ENCODE measurements at places on chromosomes 2 and 18. TPM values are rescaled to one million over a fixed set of nuclear protein-coding genes. Genes with fewer than 3 reads are reported as not detected.

Gene CGREF1
- total RNA-seq = 0.37 TPM

Gene ATP6V1C2
- not detected for total RNA-seq

GRCh38 chr2:43519643-43520221, 76.1 kb downstream of the THADA start:
- peak overlapping the region; percentile 67 for H3K27ac ChIP-seq
- H3K27me3 ChIP-seq = no peaks in the 10 kb centered on the region
- peaks cover 11% of the 10 kb centered on the region for H3K4me1 ChIP-seq
- no peak overlapping the region for H3K4me3 ChIP-seq

DNA sequence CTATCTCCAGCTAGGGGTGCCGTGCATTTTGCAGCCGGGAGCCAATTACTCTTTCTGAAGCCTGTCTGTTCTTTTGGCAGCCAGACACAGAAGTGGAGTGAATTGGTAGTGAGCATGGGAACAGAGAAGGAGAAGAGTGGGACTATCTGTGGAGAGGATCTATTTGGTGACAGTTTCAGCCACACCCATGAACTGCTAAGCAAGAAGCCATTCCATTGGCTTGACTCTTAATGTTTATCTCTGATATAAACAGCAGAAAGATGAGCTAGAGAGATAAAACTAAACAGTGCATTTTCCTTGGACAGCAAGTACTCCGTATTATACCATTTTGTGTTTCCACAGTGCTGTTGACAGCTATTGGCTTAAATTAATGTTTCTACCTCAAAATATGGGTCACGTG, 259.6 kb upstream of the THUMPD2 start:
- no peaks in the 10 kb centered on the region for H3K27me3 ChIP-seq
- H3K4me3 ChIP-seq = no peak overlapping the region
- DNase-seq = no peak
- no peaks in the 10 kb centered on the region for H3K36me3 ChIP-seq

DNA sequence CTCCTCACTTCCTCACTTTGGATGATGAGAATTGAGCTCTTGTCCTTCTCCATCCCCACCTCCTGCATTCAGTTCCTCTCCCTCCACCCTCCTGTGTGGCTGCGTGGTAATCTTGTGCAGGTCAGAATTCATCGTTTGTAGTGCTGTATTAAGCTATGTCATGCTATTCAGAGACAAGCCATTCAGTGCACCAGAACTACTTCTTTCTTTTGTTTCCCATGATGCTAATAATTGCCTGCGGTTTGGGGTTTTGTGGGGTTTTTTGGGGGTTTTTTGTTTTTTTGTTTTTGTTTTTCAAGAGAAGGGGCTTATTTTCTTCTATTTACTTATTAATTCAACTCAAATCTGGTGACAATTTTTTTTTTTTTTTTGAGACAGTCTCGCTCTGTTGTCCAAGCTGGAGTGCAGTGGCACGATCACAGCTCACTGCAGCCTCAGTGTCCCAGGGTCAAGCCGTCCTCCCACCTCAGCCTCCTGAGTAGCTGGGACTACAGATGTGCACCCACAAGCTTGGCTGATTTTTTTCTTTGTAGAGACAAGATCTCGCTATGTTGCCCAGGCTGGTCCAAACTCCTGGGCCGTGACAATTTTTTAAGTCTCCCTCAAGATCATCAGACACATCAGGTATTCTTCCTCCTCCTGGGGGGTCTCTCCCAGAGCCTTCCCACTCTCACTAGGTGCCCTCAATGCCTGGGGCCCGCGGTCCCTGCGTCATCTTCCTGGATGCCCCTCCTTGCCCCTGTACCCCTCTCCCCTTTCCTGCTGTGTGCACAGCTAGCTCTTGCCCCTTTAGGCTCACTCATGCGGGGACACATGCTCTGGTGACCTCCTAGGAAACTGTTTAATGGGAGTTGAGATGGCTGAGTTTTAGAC, 37.8 kb downstream of the MAL start:
- peak overlapping the region; percentile 92 for H3K27ac ChIP-seq
- no peak overlapping the region for H3K4me3 ChIP-seq
- no peaks in the 10 kb centered on the region for H3K27me3 ChIP-seq
- no peaks in the 10 kb centered on the region for H3K36me3 ChIP-seq
- H3K4me1 ChIP-seq = peaks cover 63% of the 10 kb centered on the region
- DNase-seq = no peak
